ENCODE measurements at places on chromosomes 2 and 18.

DNA sequence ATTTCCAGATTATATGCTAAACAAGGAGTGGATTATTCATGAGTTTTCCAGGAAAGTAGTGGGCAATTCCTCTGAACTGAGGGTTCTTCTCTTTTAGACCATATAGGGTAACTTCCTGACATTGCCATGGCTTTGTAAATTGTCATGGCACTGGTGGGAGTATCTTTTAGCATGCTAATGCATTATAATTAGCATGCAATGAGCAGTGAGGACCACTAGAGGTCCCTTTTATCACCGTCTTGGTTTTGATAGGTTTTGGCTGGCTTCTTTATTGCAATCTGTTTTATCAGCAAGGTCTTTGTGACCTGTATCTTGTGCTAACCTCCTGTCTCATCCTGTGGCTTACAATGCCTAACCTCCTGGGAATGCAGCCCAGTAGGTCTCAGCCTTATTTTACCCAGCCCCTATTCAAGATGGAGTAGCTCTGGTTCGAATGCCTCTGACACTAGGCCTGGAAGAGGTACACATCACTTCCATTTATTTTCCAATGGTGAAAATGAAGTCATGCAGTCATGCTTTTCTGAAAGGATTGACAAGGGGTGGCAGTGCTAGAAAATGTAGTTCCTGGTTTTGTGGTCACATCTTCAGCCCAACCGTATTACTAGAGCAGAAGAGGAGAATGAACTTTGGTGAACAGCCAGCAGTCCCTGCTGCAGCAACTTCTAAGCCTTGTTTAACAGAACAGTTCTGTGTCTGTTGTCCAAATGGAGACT, 26.6 kb upstream of the ITGA4 start:
- peak; percentile 57 for DNase-seq

GRCh38 chr18:25298853-25299274, 53.1 kb downstream of the ZNF521 start:
- DNase-seq = no peak

DNA sequence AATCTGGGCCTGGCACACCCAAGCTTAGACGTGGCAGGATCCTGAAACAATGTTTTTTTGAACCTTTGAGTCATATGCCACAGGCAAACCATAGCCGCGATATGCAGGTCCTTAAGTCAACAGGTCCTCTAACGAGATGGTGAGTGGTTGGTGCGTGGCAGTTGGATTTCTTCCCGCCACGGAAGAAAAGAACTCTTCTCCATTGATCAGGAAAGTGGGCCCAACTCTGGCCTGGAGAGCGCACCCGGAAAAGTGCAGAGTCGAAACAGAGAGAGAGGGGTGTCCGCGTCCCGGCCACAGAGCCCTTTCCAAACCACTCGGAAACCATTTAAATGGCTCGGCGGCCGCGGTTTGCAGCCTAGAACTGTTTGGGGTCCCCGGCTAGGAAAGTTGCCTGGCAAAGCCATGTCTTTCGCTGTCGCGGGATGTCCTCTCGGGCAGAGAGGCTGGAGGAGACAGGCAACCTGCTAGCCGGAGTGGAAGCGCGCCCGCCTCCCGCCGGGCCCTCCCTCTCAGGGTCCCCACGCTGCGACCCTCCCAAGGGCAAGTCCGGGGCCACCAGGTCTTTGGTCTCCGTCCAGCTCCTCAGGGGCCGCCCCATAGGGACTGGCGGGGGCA, 777 bp downstream of the GALNT3 start:
- no peak for DNase-seq

DNA sequence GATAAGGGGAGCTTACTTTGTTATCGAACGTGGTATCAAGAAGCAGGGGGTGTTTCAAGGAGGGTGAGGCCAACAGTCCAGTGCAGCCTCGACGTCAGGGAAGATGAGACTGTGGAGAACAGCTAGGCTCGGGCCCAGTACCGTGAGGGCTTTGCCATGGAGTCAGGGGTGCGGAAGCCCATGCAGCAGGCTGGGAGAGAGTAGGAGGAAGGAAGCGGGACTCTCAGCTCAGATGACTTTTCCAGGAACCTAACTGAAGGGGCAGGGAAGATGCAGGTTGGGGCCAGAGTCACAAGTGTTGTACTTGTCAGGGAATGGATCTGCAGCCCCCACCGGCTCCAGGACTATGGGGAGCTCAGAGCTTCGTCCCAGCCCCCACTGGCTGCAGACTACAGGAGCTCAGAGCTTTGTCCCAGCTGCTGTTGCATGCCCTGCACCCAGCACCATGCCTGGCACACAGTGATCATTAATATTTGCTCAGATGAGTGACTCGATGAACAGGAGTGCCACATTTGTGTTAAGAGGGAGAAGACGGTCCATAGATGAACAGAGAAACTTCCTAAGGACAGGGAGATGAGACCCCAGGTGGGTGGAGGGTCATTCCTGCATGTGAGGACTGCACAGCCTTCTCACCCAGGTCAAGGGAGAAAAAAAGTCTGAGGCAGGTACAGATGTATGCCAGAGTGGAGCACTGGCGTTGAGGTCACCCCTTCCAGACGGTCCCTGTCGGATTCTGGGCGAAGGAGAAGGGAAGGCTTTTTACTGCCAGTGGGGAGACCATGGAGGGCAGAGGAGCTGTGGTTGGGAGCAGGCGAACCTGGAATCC, 36.4 kb downstream of the PTGR3 start:
- no peak for DNase-seq

DNA sequence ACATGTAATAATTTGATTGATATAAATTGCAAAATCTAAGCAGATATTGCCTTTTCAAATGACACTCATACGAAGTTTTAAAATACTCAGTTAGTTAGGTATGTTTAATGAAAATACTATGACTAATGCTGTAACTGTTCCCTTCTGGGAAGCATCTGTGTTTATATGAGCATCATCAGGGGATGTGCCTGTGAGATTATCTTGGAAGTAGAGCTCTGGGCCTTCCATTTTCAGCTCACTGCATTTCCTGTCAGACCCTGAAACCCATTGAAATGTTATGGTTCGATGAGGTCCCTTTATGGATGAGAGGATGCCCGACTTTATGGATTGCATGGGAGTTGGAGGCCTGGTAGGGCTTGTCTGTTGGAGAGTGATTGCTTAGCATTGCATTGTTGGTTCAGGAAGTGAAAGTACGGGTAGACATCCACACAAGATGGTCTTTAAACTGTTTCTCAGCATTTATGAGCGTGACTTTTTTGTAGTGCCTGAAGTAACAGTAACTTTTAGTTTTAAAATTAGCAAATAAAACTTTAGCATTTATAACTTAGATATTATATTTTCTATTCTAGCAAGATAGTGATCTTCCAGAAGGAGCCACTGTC, 28.7 kb downstream of the ELP2 start:
- no peak for DNase-seq

- DNase-seq = no peak
These were observed 119.0 kb upstream of the FN1 start for GRCh38 chr2:215554689-215555498.

DNA sequence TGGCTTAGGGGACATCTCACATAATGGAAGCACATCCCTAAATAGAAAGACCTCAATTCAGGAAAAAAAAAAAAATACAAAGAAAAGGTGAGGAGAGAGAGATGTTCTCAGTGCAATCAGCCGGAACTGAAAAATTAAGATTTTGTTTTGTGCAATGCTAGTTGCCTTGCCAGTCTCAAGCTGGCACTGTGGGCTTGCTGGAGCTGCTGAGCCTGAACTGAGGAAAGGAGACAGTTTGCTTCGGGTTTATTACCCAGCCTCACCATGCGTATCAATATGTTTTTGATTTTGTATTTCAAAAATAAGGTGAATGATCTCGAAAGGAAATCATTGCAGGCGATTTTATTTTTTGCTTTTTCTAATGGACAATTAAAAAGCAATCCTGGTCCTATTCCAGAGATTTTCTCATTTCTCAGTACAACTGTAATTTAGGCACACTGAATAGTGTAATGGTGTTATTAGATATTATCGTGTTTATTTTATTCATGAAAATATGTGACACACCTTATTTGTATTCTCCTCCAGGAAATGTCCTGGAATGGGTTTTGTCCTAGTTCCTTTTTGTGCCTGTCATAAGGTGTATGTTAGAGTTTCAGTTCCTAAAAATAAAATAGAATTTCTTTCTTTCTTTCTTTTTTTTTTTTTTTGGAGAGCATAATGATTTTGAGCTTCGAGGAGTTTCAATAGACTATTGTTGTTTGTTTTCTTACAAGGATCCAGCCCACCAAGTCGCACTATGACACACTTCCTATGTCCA, 72.8 kb upstream of the ZEB2 start:
- DNase-seq = no peak

Data from bone marrow (tissue), 2 donors.